ENCODE measurements at places on chromosomes 4 and X. TPM values are rescaled to one million over a fixed set of nuclear protein-coding genes. Genes with fewer than 3 reads are reported as not detected.

The GRIA2 gene
- 0.27 TPM for total RNA-seq

The TXK gene
- 0.79 TPM for total RNA-seq

The PWWP3B gene
- 1.3 TPM for total RNA-seq

The GASK1B gene
- total RNA-seq: 196 TPM
